ENCODE measurements at places on chromosomes 4 and X.

- DNase-seq = no peak
- peaks cover 23% of the 10 kb centered on the region for H3K36me3 ChIP-seq
- no peak overlapping the region for H3K27ac ChIP-seq
Observed at GRCh38 chr4:87051121-87051713, 116.4 kb downstream of the AFF1 start.

- no peak overlapping the region for H3K27ac ChIP-seq
- no peaks in the 10 kb centered on the region for H3K4me1 ChIP-seq
- no peaks in the 10 kb centered on the region for H3K27me3 ChIP-seq
- no peak overlapping the region for H3K4me3 ChIP-seq
- DNase-seq = no peak
- H3K36me3 ChIP-seq = no peaks in the 10 kb centered on the region
Observed at GRCh38 chr4:97396097-97396496, 747.2 kb downstream of the STPG2 start.

GRCh38 chr4:99321241-99322191 is at the start of gene ADH1B:
ADH1B (minus strand) TSS chr4:99321401; CDS start chr4:99321331, 70 bp downstream.
- DNase-seq = no peak
- H3K36me3 ChIP-seq = no peaks in the 10 kb centered on the region
- no peaks in the 10 kb centered on the region for H3K4me1 ChIP-seq
- H3K27me3 ChIP-seq = no peaks in the 10 kb centered on the region
- H3K4me3 ChIP-seq = no peak within 1 kb of the TSS
- H3K27ac ChIP-seq = no peak within 1 kb of the TSS

- H3K27ac ChIP-seq = peak overlapping the region; percentile 27
- no peak overlapping the region for H3K4me3 ChIP-seq
- peak; percentile 12 for DNase-seq
- H3K4me1 ChIP-seq = no peaks in the 10 kb centered on the region
- H3K27me3 ChIP-seq = no peaks in the 10 kb centered on the region
- no peaks in the 10 kb centered on the region for H3K36me3 ChIP-seq
Observed at GRCh38 chr4:180189666-180190065, 2053.5 kb upstream of the TENM3 start.

GRCh38 chr4:108777388-108777787 is 14.5 kb upstream of the ETNPPL start:
- no peak for DNase-seq
- no peaks in the 10 kb centered on the region for H3K27me3 ChIP-seq
- no peaks in the 10 kb centered on the region for H3K4me1 ChIP-seq
- H3K36me3 ChIP-seq = no peaks in the 10 kb centered on the region

GRCh38 chrX:1883772-1884171 is 268.9 kb downstream of the ASMT start:
- no peak for DNase-seq
- no peak overlapping the region for H3K27ac ChIP-seq
- no peaks in the 10 kb centered on the region for H3K36me3 ChIP-seq
- no peaks in the 10 kb centered on the region for H3K27me3 ChIP-seq
- no peaks in the 10 kb centered on the region for H3K4me1 ChIP-seq

DNA sequence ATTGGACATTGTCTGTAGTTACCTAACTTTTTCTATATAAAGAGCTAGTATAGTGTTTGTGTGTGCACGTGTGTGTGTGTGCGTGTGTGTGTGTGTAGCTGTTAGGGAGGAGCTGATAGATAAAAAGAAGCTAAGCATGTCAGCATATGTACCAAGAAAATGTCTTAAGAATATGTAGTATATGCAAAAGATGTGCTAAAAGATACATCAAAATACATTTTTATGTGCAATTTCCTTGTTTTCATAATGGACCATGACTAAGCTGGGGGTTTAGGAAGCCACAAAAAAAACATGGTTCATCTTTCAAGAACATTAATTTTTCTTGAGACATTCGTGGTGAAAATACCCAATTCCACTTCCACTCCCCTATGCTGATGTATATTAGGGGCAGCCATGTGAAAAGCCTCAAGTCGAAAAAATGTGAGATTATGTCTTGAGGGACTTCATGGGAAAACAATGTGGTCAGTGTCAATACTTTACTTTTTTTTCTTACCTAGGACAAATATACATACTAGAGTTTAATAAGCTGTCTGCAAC is 1599.7 kb downstream of the ARAP2 start:
- DNase-seq = no peak
- no peaks in the 10 kb centered on the region for H3K27me3 ChIP-seq
- no peak overlapping the region for H3K4me3 ChIP-seq
- H3K36me3 ChIP-seq = no peaks in the 10 kb centered on the region

All from GM12878 (cell line).